ENCODE measurements at places on chromosomes 13 and 19.

- no peak for DNase-seq
These were observed 277.6 kb downstream of the PCDH9 start for GRCh38 chr13:66952507-66952906.

- DNase-seq: no peak
These were observed 446.6 kb downstream of the KLF5 start for GRCh38 chr13:73505376-73505890.

GRCh38 chr19:18789883-18790565 is 1.1 kb downstream of the COMP start:
- no peak for DNase-seq

DNA sequence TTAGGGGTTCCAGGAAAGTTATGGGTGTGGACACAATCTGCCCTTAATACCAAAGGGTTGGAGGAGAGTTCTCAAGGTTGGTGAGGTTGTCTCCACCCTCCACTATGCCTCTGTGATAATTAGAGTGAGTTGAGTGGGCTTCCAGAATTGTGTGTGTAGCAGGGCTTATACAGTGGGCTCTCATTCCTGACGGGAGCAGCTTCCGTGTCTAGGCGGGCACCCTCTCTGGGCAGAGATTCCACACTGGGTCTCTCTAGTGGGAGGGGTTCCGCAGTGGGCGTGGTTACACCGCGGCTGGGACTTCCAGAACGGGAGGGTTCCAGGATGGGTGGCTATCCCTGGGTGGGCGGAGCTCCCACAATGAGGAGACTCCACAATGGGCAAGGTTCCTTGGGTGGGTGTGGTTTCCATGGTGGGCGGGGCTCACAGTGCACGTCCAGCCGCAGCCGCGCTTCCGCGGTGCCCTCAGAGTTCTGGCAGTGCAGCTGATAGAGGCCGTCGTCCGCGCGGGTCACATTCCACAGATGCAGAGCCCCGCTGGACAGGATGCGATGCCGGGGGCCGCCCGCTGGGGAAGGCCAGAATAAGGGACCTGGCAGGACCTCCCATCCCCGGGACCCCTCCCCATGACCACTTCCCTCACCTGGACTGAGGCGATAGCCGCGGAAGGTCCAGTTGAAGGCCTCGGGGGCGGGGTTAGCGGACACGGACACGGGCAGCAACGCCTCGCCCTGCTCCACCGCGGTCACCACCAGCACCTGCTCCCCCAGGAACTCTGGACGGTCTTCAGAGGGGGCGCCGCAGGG is 8.4 kb downstream of the NPHS1 start:
- DNase-seq: no peak

DNA sequence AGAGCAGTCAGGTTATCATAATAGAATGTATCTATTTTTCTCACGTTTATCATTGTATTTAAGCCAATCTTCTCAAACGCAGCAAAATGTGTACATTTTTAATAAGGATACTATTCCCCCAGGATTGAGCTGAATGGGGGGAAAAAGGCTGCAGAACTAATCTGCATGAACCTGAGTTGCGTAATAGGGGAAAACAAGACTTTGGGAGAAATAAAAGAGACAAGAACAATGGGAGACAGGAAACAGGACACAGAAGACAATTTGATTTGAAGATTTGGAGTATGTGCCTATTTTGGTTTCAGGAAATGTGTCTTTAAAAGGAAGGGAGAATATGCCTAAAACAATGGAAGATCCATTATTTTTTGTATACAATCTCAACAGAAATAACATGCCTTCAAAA is 844.5 kb downstream of the DIAPH3 start:
- DNase-seq: no peak

DNA sequence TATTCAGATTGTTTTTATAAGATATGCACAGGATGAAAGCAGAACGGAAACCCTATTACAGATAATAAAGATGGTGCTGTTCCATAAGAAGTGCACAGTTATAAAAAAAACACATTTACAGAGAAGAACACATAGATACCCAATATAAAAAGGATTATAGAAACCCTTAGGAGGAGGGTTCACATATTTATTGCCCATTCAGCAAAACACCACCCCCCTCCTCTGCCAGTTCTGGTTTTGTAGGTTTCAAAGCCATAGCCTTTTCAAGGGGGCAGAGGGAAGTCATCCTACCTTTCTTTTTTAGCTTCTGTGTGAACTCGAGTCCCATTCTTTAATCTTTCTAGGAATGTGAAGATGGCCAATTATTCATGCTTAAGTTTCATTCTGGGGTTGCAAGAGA is 511.2 kb downstream of the GPC5 start:
- DNase-seq: no peak

DNA sequence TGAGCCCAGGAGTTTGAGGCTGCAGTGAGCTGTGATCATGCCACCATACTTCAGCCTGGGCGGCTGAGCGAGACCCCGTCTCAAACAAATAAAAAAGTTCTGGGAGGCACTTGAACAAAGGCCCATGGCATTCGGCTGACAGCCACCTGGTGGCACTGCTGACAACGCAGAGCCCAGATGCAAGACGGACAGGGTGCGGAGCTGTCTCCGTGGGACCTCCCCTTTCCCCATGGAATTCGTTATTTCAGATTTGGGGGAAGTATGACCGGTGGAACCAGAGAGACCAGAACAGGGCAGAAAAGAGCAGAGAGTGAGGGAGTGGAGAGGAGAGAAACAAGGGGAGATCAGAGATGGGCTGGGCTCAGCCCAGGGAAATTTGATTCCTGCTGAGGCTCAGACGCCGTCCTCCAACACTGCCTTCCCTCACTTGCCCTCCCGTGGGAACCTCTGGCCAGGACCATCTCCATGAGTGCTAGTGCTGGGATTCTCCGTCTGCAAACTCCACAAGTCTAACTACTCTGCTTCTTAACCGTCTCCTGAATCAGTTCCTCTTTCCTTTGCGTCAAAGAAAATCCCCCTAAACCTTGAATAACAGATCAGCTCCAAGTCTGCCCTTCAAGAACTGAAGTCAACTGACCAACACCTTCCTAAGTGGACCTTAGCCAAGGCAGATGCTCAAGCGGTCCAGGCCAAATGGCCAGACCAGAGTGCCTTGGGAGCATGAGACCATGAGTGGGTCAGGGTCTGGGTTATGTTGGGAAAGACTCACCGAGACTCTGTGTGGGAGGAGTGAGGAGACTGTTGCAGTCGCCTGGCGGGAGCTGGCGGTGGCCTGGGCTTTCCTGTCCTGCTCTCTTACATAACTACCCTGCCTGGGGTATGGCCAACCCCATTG is 11.9 kb upstream of the ATF5 start:
- DNase-seq: no peak
